ENCODE measurements at places on chromosomes 2 and 18. TPM values are rescaled to one million over a fixed set of nuclear protein-coding genes. Genes with fewer than 3 reads are reported as not detected.

The ACOXL gene
- not detected for total RNA-seq

The POU3F3 gene
- 0.11 TPM for total RNA-seq

DNA sequence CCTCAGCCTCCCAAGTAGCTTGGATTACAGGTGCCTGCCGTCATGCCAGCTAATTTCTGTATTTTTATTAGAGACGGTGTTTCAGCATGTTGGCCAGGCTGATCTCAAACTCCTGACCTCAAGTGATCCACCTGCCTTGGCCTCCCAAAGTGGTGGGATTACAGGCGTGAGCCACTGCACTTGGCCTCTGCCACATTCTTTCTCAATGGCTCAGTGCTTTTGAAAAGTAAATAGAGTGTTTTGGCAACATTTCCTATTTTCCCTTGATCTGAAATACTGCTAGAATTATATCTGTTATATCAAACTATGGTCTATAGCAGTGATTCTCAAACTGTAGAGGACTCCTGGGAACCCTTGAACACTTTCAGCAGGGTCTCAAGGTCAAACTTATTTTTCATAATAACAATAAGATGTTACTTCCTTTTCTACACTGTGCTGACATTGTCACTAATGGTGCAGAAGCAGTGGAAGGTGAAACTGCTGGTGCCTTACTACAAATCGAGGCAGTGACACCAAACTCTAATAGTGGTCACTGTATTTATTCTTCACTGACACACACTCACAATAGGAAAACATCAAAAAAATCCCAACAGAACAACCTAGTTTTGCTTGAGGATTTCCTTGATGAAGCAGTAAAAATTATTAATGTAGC lies 10.6 kb downstream of the DAW1 start:
- no peak overlapping the region for H3K27ac ChIP-seq
- no peaks in the 10 kb centered on the region for H3K27me3 ChIP-seq
- H3K36me3 ChIP-seq = no peaks in the 10 kb centered on the region
- peaks cover 2% of the 10 kb centered on the region for H3K4me1 ChIP-seq

The PDE1A gene
- total RNA-seq = 17.3 TPM

The CXCR4 gene
- 3.2 TPM for total RNA-seq

The CD8B2 gene
- total RNA-seq = not detected

GRCh38 chr2:219168932-219169331 lies 897 bp downstream of the SLC23A3 start:
- H3K27me3 ChIP-seq = no peaks in the 10 kb centered on the region
- peaks cover 17% of the 10 kb centered on the region for H3K4me1 ChIP-seq
- no peak for DNase-seq
- H3K4me3 ChIP-seq = no peak overlapping the region
- H3K36me3 ChIP-seq = peaks cover 18% of the 10 kb centered on the region
- H3K27ac ChIP-seq = no peak overlapping the region

The DNAJC10 gene
- 55.8 TPM for total RNA-seq

- DNase-seq = no peak
- H3K36me3 ChIP-seq = no peaks in the 10 kb centered on the region
- peaks cover 82% of the 10 kb centered on the region for H3K4me1 ChIP-seq
- H3K27ac ChIP-seq = peak overlapping the region; percentile 85
- H3K4me3 ChIP-seq = no peak overlapping the region
- H3K27me3 ChIP-seq = no peaks in the 10 kb centered on the region
These were observed 8.8 kb downstream of the MGAT5 start for GRCh38 chr2:134262684-134263083.

DNA sequence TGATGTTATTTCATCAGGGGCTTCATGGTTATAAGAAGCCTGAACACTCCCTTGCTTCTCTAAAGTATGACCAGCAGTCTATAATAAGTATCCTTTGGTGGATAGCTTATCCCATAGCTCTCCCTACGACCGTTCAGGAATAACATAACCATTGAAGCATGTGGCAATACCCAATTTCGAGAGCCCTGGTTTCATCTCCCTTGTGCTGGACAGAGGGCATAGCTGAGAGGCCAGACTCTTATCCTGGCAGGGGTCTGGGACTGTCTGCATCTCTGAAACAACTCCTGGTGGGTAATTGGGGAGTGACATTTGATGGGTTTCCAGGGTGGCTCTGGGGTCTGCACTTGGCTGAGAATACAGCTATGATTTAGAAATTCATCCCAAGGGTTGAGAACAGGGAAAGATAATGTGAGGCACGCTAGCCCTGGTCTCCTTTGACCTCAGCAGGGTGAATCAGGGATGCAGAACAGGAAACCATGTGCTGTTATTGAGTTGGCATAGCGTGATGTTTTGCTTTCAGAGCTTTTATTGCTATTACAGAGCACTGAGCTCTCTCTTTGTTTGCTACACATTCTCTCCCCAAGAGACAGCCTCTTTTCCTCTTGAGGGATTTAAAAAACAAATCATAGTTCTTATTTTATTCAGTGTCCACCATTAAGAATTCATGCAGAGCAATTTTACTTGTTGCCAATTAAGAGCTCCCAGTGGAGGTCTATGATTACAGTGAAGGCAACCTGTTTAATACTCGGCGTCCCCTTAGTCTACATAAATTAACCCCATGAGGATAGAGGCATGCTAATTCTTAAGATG lies 274.5 kb downstream of the NCKAP5 start:
- H3K27ac ChIP-seq = no peak overlapping the region
- H3K27me3 ChIP-seq = no peaks in the 10 kb centered on the region
- no peaks in the 10 kb centered on the region for H3K36me3 ChIP-seq
- H3K4me3 ChIP-seq = no peak overlapping the region

DNA sequence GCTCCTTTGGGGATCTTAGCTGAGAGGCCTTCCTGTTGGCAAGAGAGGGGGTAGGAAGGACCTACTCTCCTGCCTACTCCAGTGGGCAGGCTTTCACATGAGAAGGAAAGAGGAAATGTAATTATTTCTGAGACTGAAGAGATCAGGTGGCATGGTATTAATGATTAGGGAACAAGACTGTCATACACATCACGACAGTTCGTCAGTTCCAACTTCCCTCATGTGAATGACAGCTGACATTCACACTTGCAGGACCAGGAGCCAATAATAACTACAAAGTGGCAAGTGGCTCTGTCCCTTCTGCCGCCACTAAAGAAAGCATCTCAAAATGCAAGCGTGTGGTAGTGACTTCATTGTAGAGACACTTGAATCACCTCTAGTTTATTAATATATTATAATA lies 90.0 kb downstream of the ZCCHC2 start:
- H3K4me1 ChIP-seq = peaks cover 39% of the 10 kb centered on the region
- no peak for DNase-seq
- no peak overlapping the region for H3K4me3 ChIP-seq

DNA sequence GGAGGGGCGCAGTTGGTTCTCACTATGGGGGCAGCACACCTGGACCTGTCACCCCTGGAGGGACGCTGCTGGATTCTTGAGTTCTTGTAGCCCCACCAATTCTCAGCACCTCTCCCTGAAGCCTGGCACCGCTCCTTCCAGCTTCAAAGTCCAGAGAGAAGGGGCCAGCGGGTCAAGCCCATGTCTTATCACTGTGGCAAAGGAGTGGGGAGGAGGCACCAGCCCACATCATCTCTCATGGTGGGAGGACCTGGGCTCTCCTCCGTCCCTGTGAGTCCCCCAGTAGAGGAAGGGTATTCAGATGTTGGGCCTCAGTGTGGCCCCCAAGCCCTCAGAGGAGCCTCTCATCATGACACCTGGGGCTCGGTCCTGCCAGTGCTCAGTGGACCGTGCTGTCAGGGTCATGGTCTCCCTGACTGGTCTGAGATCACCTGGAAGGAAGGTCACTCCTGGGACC lies 67.4 kb downstream of the HS1BP3 start:
- no peaks in the 10 kb centered on the region for H3K36me3 ChIP-seq
- H3K27me3 ChIP-seq = no peaks in the 10 kb centered on the region
- peak overlapping the region; percentile 74 for H3K27ac ChIP-seq
- peaks cover 84% of the 10 kb centered on the region for H3K4me1 ChIP-seq
- peak; percentile 11 for DNase-seq
- no peak overlapping the region for H3K4me3 ChIP-seq

- no peaks in the 10 kb centered on the region for H3K36me3 ChIP-seq
- H3K27me3 ChIP-seq = no peaks in the 10 kb centered on the region
- DNase-seq = no peak
- peaks cover 35% of the 10 kb centered on the region for H3K4me1 ChIP-seq
- H3K27ac ChIP-seq = peak overlapping the region; percentile 58
These were observed 43.0 kb upstream of the ITGB6 start for GRCh38 chr2:160242893-160243564.

DNA sequence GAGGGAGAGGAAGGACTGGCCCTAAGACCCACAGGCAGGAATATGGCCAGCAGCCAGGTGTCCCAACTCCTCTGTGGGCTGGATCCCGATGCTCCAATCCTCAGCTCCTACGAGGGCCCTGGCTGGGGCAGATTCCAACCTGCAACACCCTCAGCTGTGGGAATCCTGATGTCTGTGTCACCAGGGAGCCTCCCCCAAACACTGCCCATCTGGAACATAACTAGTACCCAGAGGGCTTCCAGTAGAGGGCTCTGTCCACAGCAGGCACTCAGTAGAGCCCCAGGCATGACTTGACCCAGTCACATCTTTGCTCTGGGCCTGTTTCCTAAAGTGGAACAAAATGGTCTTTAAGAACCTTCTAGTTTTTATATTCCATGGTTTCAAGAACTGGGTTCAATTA lies 20.6 kb upstream of the LOXHD1 start:
- H3K4me3 ChIP-seq = no peak overlapping the region
- DNase-seq = no peak
- H3K27me3 ChIP-seq = peaks cover 4% of the 10 kb centered on the region
- H3K4me1 ChIP-seq = peaks cover 9% of the 10 kb centered on the region
- no peaks in the 10 kb centered on the region for H3K36me3 ChIP-seq

The KANSL3 gene
- total RNA-seq = 31.7 TPM

DNA sequence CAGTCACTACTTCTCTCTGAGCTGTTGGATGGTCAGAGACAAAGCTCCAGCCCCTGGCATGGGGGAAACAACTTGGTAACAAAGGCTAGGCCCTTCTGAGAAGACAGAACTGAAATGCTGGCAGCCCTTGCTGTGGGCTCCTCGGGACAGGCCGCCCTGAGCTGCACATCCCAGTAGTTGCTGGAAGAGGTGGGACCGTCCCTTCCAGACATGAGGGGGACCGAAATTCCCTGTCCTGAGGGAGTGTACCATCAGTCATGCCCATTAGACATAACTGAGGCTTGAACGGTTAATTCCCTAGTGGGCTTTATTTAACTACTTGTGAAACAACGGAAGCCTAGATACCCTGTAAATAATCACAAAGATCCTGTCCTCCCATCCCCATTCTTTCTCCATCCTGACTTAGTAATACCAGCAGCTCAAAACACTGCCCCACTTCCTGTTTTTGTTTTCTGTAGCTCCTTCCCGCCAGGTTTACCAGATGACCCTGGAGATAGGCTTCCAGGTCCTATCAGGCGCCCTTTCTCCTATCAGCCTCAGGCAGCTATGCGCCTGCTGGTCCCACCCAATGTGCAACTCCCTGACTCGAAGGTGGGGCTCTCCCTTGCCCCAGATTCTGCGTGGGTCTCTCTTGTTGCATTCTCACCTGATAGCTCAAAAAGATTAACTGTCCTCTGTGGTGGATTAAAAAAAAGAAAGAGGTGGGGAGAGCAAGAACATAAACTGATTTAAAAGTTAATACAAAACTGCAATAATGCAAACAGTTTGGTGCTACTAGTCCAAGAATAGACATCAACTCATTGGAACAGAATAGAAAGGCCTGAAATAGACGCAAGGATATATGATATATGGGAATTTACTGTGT lies 37.0 kb upstream of the NT5DC4 start:
- H3K4me3 ChIP-seq = no peak overlapping the region
- no peak overlapping the region for H3K27ac ChIP-seq
- peaks cover 4% of the 10 kb centered on the region for H3K4me1 ChIP-seq
- no peaks in the 10 kb centered on the region for H3K36me3 ChIP-seq

DNA sequence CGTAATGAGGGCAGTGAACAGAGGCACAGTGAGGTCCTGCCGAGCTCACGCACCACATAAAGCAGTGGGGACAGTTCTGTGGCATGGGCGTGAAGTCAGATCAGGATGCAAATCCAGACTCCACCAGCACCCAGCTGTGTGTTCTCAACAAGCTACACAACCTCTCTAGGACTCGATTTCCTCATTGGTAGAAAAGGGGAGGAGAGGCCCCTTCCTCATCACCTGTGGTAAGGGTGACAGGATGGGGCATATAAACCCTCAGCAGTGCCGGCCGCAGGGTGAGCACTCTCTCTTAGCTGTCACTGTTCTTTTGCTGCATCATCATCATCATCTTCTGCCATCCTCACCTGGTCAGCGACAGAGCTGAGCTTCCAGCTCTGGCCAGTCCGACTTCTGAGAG lies 54.8 kb downstream of the C2orf76 start:
- H3K4me1 ChIP-seq = peaks cover 48% of the 10 kb centered on the region
- no peaks in the 10 kb centered on the region for H3K27me3 ChIP-seq
- no peak overlapping the region for H3K27ac ChIP-seq
- no peak overlapping the region for H3K4me3 ChIP-seq
- no peaks in the 10 kb centered on the region for H3K36me3 ChIP-seq
- DNase-seq = no peak

DNA sequence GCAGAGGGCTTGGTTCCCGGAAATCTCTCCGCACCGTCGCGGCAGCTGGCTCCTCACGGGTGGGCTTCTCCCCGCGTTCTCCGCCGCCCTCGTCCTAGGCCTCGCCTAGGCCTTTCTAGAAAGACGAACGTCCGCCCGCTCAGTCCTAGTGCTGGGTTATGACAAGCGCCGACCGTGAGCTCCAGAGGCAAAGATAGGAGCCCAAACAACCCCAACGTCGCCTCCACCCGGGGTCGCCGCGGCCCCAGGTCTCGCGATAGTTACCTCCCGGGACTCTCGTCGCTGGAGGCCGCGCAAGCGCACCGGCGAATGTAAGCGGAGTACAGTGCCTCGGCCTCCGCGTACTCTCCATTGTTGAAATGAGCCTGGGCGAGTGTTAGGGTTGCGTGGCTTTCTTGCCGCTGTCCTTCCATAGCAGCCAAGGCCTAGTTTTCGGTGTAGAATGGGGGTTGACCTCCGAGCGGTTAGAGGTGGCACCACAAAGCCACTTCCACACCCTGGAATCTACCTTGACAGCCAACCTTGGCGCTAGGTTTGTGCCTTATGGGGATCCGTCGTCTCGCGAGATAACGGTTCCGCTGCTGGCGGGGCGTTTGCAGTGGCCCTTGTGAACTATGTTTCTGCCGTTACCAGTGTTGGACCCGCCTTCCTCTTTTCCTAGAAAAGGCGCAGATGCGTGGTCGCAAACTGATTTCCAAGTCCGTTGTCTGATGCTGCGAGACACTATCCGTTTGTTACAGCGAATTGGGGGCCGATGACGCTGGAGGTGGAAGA lies at the start of gene TTC32:
TSS of gene TTC32 (minus strand) at position 542 of the 774 bp plus-strand sequence. CDS start at position 413, 129 bp downstream.
- peak within 1 kb of the TSS; percentile 99 for H3K27ac ChIP-seq
- peak within 1 kb of the TSS; percentile 90 for H3K4me3 ChIP-seq
- peaks cover 57% of the 10 kb centered on the region for H3K4me1 ChIP-seq
- DNase-seq = peak; percentile 94
- H3K27me3 ChIP-seq = no peaks in the 10 kb centered on the region

The VWA3B gene
- 0.52 TPM for total RNA-seq

- no peaks in the 10 kb centered on the region for H3K4me1 ChIP-seq
- no peak overlapping the region for H3K4me3 ChIP-seq
- no peak for DNase-seq
- no peaks in the 10 kb centered on the region for H3K36me3 ChIP-seq
- H3K27me3 ChIP-seq = peaks cover 24% of the 10 kb centered on the region
These were observed 40.6 kb upstream of the LAMA1 start for GRCh38 chr18:7158216-7158615.

The MAL gene
- total RNA-seq = 4.4 TPM

- H3K4me1 ChIP-seq = peaks cover 88% of the 10 kb centered on the region
- H3K27me3 ChIP-seq = no peaks in the 10 kb centered on the region
- H3K27ac ChIP-seq = peak overlapping the region; percentile 94
- H3K4me3 ChIP-seq = no peak overlapping the region
- DNase-seq = no peak
These were observed 15.2 kb downstream of the GNLY start for GRCh38 chr2:85709401-85709811.

- no peaks in the 10 kb centered on the region for H3K27me3 ChIP-seq
- no peak for DNase-seq
- H3K4me3 ChIP-seq = peak overlapping the region; percentile 33
- H3K4me1 ChIP-seq = peaks cover 21% of the 10 kb centered on the region
- H3K27ac ChIP-seq = no peak overlapping the region
- no peaks in the 10 kb centered on the region for H3K36me3 ChIP-seq
These were observed 17.2 kb downstream of the PCBP1 start for GRCh38 chr2:70104231-70105111.

The FKBP1B gene
- total RNA-seq = 2.1 TPM
